GM12865 (cell line): ENCODE measurements at places on chromosomes 1 and 21.

GRCh38 chr1:116325922-116326321 lies 47.1 kb upstream of the ATP1A1 start:
- DNase-seq: peak; percentile 50

DNA sequence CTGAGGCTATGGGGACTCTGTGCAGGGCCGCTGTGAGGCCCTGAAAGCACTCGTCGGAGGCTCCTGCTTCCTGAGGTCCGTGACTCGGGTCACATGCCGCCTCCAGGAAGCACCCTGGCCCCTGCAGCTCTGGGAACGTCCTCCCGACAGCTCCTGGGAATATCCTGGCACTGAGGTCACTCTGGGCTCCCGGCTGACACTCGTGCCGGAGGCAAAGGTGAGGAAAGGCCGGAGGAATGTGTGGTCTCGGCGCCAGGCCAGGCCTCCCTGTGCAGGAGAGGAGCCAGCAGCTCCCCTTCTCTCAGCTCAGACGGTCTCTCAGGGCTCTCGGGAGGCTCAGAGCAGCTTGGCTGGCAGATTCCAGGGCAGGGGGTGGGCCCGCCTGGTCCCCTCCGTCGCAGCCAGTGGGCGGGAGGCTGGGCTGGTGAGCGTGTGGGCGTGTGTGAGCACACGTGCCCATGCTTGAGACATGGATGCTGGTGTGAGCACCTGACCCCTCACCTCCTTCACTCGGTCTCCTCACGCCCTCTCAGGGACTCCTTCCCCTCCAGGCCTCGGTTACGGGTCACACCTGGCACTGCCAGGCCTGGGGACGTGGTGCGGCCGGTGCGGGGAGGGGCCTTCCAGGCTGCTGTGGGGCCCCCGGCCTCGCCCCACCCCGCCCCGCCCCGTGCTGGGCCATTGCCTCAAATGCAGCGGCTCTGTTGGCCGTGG lies 5.5 kb upstream of the RNF223 start:
- peak; percentile 55 for DNase-seq

DNA sequence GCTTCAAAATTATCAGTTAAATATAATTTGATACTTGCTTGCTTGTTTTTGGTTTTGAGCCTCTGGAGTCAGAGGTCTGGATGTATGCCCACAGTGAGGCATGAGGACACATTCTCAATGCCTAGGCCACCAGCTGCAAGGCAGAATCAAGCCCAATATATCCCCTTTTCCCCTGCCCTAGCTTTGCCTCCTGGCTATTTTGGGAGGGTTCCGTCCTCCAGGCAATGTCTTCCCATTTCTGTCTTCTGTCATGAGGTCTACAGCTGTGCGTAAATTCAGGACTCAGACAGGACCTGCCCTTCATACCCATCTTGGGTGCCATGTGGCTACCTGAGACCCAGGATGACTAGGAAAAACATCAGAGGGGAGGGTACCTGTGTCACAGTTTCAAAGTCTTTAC lies 19.2 kb downstream of the NRDC start:
- DNase-seq: no peak

DNA sequence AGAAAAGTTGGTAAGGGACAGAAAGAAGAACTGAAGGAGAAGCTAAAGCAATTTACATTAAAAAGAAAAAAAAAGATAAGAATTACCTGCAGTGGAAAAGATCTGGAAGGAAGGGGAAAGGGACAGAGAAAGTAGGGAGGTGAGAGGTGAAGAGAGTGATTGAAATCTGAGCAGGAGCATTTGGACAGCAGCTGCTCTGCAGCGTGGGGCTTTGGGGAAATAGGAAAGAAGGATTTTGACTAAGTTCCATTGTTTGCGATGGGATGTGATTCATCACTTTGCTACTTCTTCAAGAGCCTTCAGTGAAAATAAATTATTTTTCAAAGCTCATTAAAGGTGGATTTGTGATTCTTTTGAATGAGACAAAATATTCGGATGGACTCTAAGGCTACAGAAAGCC lies 26.1 kb upstream of the NMNAT2 start:
- no peak for DNase-seq

GRCh38 chr1:25003457-25004190 lies 73.5 kb upstream of the RUNX3 start:
- DNase-seq: no peak

- no peak for DNase-seq
Observed at GRCh38 chr1:247857985-247858619, 1.1 kb downstream of the TRIM58 start.

GRCh38 chr1:27600498-27601175 lies 3.3 kb downstream of the AHDC1 start:
- DNase-seq: no peak

DNA sequence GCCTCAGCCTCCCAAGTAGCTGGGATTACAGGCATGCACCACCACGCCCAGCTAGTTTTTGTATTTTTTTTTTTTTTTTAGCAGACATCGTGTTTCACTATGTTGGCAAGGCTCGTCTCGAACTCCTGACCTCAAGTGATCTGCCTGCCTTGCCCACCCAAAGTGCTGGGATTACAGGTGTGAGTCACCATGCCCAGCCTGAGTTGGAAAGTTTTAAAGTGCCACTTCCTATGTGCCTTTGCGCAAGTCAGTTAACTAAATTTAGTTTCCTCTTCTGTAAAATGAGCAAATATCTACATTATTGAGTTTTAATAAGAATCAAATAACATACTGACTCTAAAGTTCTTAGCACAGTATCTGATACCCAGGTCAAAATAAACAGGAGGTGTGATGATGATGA lies 12.4 kb downstream of the SLC19A2 start:
- DNase-seq: no peak

GRCh38 chr1:54413295-54413694 lies 7.1 kb upstream of the SSBP3 start:
- DNase-seq: peak; percentile 18

DNA sequence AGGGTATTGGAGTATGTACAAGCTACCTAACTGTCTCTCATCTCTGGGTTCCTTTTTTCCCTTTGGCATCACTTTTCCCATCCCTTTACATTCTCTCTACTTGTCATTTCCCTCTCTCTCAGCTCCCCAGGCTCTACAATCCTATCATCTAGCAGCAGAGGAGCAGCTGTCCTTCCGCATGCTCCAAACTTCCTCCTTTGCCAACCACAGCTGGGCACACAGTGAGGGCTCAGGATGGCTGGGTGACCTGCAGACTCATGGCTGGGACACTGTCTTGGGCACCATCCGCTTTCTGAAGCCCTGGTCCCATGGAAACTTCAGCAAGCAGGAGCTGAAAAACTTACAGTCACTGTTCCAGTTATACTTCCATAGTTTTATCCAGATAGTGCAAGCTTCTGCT lies 561 bp downstream of the CD1E start:
- no peak for DNase-seq

DNA sequence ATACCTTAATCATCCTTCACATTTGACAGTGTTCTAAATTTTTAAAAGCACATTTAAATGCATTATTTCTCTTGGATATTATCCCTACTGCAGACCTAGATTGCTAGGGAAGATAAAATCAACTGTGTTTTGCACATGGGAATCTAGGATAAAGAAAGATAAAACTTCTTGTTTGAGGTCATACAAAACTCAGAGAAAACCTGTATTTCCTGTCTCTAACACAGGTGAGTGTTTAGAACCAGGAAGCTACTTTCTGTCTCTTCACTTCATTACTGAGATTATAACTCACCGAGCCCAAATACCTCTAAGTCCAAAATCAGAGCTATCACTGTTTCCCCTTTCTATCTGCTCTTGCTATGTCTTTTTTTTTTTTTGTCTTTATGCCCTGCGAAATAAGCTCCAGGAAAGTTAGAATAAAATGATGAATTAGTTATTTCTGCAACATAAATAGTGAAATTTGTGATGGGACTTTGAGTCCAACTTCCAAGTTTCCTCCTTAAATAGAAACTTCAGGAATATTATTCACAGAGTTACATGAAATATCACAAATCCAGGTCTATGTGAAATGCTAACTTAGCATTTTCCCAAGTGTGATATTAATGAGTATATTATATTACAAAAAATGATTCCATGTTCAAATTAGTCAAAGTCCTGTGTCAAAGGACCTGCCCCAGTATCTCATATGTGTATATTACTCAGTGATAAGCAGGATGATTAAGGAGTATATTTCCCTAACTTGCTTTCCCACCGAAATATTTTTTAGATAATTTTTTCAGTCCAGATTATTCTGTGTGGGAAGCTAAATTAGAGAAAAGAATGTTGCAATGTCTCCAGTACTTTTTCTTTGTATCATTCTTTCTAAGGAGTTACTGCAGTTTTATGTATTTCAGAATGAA lies 226.4 kb downstream of the PLA2G4A start:
- no peak for DNase-seq

GRCh38 chr21:41651406-41651805 lies 115.4 kb downstream of the RIPK4 start:
- no peak for DNase-seq

DNA sequence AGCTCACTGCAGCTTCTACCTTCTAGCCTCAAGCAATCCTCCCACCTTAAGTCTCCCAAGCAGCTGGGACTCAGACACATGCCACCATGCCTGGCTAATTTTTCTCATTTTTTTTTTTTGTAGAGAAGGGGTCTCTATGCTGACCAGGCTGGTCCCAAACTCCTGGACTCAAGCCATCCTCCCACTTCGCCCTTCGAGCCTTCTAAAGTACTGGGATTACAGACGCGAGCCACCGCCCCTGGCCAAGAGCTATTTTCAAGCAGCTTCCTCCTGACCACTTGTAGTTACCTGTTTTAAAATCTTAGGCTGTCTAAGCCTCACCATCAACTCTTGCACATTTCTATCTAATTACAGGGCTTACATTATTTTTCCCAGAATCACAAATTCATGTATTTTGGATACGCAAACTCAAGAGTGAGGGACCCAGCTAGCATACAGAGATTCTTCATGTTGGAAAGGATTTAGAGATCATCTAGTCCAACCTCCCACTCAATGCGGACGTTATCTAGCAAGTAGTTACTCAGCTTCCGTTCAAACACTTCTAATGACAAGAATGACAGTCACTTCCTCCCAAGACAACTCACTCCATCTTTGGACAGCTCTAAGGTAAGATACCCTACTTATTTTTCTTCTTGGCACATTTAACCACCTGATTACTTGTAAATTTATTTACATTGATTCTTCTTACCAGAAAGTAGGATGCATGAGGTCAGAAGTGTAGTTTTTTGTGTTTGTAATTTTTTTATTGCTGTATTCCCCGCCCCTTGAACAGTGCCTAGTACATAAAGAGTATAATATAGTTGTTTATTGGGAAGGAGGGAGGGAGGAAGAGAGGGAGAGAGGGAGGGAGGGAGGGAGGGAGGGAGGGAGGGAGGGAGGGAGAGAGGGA lies 65.4 kb downstream of the LUZP1 start:
- peak; percentile 12 for DNase-seq

- DNase-seq: no peak
Observed at GRCh38 chr1:172915271-172915670, 135.5 kb downstream of the TNFSF18 start.

DNA sequence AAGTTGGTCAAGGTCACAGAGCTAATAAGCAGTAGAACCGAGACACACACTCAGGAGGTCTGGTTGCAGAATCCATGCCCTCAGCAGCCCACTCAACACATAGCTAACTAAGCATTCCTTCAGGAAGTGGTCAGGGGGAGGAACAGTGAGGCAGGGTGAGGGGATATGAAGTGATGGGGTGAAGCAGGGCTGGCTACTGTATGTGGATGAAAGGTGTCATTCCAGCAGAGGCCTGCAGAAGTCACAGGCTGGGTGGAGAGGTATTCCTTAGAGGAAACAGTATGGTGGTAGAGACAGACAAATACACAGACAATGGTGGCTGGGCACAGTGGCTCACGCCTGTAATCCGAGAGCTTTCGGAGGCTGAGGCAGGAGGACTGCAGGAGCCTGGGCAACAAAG lies 14.1 kb downstream of the TMCO4 start:
- no peak for DNase-seq

- no peak for DNase-seq
Observed at GRCh38 chr1:62234688-62235087, 40.0 kb downstream of the L1TD1 start.

GRCh38 chr1:113211467-113211866 lies 138.5 kb downstream of the LRIG2 start:
- DNase-seq: no peak

DNA sequence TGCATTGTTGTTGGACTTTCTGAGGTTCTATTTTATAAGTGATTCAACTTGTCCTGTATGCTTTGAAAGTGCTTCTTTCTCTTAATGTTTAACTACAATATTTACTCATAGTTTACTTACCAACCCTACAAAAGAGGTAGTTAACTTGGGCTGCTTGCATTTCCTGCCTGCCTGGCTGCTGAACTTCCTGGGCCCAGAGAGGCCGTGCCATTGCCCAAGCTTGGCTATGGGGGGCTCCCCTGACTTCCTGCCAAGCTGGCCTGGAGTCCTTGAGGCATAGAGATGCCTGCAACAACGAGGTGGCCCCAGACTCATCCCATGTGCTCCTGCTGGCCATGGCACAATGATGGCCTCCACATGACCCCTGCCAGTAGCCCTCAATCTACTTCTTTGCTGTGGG lies 361.6 kb upstream of the PLD5 start:
- no peak for DNase-seq

- peak; percentile 90 for DNase-seq
Observed at GRCh38 chr1:181062836-181063428, 25.6 kb upstream of the IER5 start.
